ENCODE measurements at places on chromosomes 3 and 15.

DNA sequence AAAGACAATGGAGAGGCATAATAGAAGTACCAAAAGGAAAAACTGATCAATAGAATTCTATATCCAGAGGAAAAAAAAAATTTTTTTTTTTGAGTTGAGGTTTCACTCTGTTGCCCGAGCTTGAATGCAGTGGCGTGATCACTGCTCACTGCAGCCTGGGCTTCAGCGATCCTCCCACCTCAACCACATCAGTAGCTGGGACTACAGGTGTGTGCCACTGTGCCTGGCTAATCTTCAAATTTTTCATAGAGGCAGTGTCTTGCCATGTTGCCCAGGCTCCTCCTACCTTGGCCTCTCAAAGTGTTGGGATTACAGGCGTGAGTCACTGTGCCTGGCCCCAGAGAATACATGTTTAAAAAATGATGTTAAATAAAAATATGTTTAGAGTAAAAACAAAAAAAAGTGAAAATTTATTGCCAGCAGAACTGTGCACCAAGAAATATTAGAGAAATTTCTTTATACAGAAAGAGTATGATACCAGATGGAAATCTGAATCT is 154.3 kb upstream of the ZBTB20 start:
- no peak for DNase-seq

GRCh38 chr3:138356730-138357405 is 8.5 kb downstream of the MRAS start:
- DNase-seq: no peak

DNA sequence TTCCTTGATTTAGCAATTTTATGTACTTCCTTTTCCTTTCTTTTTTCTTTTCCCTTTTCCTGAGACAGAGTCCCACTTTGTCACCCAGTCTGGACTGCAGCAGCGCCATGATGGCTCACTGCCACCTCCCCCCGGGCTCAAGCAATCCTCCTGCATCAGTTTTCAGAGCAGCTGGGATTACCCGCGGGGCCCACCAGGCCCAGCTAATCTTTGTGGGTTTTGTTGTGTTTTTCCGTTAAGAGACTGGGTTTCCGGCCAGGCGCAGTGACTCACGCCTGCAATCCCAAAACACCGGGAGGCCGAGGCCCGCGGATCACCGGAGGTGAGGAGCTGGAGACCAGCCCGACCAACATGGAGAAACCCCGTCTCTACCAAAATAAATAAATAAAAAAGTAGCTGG is 17.7 kb downstream of the GOLGA8S start:
- DNase-seq: no peak

GRCh38 chr3:108494906-108495531 is 15.4 kb downstream of the MYH15 start:
- no peak for DNase-seq

DNA sequence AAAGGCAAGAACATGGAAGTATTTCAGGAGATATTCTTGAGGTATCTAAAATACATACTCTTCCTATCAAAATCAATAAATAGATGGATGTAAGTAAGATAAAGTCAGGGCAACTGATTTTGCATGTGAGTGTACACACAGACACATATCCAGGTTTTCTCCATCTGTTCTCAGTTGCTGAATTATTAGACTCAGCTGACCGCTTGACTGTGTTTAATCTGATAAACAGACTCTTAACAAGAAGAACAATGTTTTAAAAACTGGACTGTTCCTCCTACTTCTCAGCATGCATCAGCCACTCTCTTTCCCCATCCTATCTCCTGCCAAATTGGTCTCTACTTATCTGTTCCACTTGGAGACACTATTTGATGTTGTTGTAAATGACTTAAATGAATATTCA is 73.5 kb downstream of the GOLGA8G start:
- DNase-seq: no peak

- DNase-seq: peak; percentile 51
Observed at GRCh38 chr15:67134067-67134838, 68.9 kb downstream of the SMAD3 start.

GRCh38 chr3:151318313-151318712 is 1.7 kb upstream of the GPR87 start:
- DNase-seq: no peak

DNA sequence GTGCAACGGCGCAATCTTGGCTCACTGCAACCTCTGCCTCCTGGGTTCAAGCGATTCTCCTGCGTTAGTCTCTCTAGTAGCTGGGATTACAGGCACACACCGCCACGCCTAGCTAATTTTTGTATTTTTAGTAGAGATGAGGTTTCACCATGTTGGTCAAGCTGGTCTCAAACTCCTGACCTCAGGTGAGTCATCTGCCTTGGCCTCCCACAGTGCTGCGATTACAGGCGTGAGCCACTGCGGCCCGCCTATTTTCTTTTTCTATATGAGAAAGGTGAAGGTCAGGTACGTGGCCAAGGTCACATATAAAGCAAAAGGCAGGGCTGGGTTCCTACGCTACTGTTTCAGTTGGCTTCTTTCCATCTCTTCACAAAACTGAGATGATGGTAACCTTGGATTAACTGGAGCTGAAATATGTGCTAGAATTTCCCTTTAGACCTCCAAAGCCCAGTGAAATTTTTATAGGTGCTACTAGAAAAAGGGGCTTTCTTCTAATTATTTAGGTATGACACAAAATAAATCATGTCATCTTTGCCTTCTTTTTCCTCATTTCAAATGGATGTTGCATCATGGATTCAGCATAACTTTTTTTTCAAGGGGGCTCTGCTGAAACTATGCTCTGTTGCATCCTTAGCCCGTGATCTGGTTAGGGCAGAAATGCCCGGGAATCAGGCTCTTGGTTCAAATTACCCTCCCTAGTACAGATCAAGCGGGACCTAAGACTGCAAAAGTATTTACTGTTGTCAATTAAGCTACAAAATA is 68.5 kb downstream of the MYO1E start:
- no peak for DNase-seq

DNA sequence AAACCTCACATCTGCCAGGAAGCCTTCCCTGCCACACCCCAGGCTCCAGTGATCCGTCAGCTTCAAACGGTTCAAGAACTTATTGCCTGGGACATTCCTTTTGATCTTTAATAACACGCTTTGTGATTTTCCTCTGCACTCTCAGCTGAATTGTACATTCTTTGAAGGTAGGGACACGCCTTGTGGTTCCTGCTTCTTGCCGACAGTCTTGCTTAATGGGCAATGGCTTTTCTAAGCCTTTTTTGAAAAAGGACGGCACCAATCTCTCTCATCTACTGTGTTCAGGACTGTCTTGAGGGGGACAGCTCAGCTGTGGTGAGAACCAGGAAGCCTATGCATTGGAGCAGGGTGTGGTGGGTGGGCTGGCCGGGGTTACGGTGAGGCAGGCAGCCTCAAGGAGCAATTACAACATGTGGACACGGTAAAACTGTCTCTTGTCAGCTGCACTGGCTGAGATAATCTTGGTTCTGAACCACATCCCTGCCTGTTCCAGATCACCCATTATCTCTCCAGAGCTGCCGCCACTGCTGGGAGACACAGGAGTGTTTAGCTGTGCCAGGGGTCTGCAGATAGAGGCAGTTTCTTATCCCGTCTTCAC is 46.0 kb upstream of the GLCE start:
- no peak for DNase-seq

GRCh38 chr15:61983081-61983480 is 77.2 kb downstream of the VPS13C start:
- no peak for DNase-seq

DNA sequence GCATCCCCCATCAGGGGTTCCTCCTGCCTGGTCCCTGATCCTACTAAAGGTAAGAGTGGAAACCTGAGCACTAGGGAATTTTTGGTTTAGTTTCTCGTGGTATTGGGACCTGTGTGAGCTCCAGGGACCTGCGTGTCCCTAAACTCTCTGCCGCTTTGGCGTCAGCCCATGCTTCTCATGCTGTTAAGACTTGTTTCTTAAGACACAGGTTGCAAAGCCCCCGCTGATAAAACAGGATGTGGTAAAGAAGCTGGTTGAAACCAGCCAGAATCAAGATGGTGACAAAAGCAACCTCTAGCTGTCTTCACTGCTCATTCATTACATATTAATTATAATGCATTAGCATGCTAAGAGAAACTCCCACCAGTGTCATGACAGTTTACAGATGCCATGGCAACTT is 64.6 kb downstream of the LYZL4 start:
- DNase-seq: no peak
